ENCODE measurements at places on chromosomes 7 and 10. TPM values are rescaled to one million over a fixed set of nuclear protein-coding genes. Genes with fewer than 3 reads are reported as not detected.

The JAKMIP3 gene
- 0.37 TPM for polyA plus RNA-seq

The UNCX gene
- polyA plus RNA-seq, result 6.5 TPM

The TYW1B gene
- polyA plus RNA-seq, result 3.2 TPM

The SLC35B4 gene
- 22.9 TPM for polyA plus RNA-seq

The PRF1 gene
- 1.0 TPM for polyA plus RNA-seq

The MRM2 gene
- 38.1 TPM for polyA plus RNA-seq

The AKR1C4 gene
- polyA plus RNA-seq, result not detected

The GARIN1A gene
- polyA plus RNA-seq, result 1.8 TPM

The PWWP2B gene
- 12.7 TPM for polyA plus RNA-seq

The SFRP4 gene
- polyA plus RNA-seq, result 2.5 TPM

The RPEL1 gene
- 0.17 TPM for polyA plus RNA-seq

The SLC16A12 gene
- polyA plus RNA-seq, result 29.8 TPM

The NCF1 gene
- polyA plus RNA-seq, result 1.6 TPM

The GNA12 gene
- 44.2 TPM for polyA plus RNA-seq

The ANKRD22 gene
- 0.22 TPM for polyA plus RNA-seq

The TWIST1 gene
- polyA plus RNA-seq, result 7.0 TPM

The ASZ1 gene
- polyA plus RNA-seq, result 0.04 TPM

The WDR86 gene
- polyA plus RNA-seq, result 25.4 TPM

The EIF3A gene
- 177 TPM for polyA plus RNA-seq

The SPDYE11 gene
- polyA plus RNA-seq, result 0.97 TPM

The NEUROG3 gene
- not detected for polyA plus RNA-seq

The GPR15LG gene
- not detected for polyA plus RNA-seq

The HOXA3 gene
- polyA plus RNA-seq, result 44.4 TPM

The PLPP4 gene
- 6.7 TPM for polyA plus RNA-seq

The VSTM2A gene
- 3.1 TPM for polyA plus RNA-seq

The GIMAP1 gene
- polyA plus RNA-seq, result 2.5 TPM

The ZNF777 gene
- 14.6 TPM for polyA plus RNA-seq

The CTBP2 gene
- polyA plus RNA-seq, result 90.6 TPM

The INSYN2A gene
- polyA plus RNA-seq, result 3.3 TPM

The CYP26C1 gene
- polyA plus RNA-seq, result 0.05 TPM

The UNC5B gene
- 51.1 TPM for polyA plus RNA-seq

Data from right renal pelvis (tissue), 4 donors.